ENCODE measurements at places on chromosomes 1 and 21.

GRCh38 chr1:228136901-228137300 lies 3.2 kb upstream of the GUK1 start:
- DNase-seq = peak; percentile 28

- DNase-seq = peak; percentile 38
Observed at GRCh38 chr1:30982937-30983336, 74.4 kb upstream of the SDC3 start.

- DNase-seq = peak; percentile 87
Observed at GRCh38 chr1:100631015-100631551, 88.5 kb upstream of the VCAM1 start.

GRCh38 chr1:109383854-109384253 lies 13.9 kb downstream of the SORT1 start:
- DNase-seq = no peak

DNA sequence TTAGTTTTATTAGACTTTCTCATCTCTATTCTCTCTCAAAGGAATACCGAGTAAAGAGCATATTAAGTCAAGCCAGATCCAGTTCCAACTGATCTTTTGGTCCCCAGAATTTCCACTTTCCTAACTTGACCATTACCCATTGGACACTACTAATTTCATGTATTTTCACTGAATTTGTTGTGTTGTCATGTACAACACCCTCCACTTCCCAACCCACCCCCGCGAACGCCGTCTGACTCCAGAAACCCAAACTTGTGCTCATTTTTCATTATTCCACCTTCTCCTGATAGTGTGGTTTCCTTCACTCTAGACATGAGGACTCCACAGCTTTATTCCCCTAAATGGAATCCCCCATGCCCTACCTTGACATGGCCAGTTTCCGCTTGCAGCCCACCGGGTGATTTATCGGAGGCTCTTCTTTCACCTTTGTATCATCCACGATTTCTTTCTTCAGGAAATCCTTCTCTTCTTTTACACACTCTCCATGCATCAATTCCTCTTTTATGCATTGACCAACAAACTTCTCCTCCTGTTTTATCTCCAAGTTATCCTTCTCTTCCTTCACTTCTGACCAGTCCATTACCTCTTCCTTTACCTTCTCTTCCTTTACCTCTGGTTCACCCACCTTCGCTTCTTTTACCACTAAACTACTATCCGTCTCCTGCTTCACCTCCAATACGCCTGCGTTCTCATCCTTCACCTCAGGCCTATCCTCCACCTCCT lies 805 bp downstream of the ZNHIT6 start:
- DNase-seq = no peak

GRCh38 chr1:44631333-44631646 lies 43.0 kb downstream of the TMEM53 start:
- DNase-seq = no peak

GRCh38 chr1:98104289-98104688 lies 183.5 kb upstream of the DPYD start:
- DNase-seq = no peak

- DNase-seq = no peak
Observed at GRCh38 chr1:235838021-235838420, 28.7 kb downstream of the LYST start.

- DNase-seq = no peak
Observed at GRCh38 chr1:12209495-12209832, 20.4 kb upstream of the VPS13D start.

DNA sequence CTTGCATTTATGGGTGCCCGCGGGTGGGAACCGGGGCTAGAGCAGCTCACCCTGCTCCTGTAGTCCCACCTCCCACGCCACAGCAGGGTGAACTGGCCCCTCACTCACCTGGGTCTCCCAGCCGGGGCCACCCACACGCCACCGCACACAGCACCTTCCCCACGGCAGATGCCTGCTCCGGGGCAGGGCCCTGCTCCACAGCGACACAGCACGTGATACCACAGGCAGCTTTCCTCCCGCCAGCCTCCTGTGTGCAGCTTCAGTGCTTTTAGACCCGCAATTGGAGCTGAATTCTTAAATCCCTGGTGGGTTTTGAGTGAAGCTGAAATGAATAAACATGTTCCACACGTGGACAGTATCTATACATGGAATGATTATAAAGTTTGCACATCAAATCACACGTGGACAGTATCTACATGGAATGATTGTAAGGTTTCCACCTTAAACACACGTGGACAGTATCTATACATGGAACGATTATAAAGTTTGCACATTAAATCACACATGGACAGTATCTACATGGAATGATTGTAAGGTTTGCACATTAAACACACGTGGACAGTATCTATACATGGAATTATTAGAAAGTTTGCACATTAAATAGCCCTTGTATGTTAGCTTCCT lies 93.1 kb upstream of the COL6A1 start:
- DNase-seq = no peak

DNA sequence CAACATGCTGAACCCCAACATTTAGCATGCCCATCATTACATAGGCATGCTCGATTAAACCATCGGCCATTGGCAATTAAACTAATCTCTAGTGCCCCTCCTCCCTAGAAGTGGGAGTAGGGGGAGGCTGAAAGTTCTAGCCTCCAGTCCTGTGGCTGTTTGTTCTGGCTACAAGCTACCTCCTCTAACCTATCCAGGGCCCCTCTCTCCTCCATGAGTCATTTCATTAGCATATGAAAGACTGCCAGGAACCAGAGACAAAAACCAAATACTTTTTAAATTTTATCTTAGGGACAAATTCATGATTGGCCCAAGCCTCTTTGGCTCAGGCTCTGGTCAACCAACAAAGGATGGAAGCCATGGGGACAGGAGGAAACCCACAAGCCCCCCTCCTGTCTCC lies 231.1 kb downstream of the CACNA1E start:
- no peak for DNase-seq

DNA sequence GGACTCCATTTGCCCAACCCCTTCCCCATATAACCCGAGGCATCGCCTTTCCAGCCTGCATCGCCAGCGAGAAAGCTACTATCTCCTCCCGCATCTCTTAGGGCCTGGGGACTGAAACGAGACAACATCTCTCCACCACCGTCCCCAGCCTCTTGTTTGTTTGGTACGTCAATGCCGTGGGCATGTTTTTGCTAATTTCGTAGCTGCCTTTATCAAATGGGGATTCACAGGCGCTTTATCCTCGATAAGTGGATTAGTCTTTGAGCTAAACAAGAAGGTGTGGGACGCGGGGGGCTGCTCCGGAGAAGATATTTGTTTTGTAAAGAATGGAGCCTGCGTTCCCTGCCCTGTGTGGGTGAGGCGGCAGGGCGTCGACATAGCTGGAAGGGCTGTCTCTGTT lies 91.6 kb downstream of the PAX7 start:
- no peak for DNase-seq

- DNase-seq = no peak
Observed at GRCh38 chr1:91689641-91690481, 189.2 kb downstream of the CDC7 start.

DNA sequence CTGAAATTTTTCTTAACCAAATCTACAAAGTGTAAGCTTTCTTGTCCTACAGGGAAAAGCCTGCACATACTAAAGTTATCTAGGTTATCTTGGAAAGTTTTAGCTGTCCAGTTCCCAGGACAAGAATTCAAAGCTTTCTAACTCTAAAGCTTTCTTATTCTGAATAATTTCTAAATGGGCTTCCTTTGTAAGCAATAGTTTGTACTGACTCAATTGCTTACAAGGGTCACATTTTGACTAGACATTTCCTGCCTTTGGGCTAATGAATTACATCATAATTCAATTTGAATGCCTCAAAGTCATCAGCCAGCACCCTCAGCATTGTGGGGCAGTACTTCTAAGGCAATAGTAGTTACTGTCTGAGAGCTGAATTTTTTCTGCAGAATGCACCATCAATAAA lies 223.0 kb downstream of the LTN1 start:
- DNase-seq = no peak

DNA sequence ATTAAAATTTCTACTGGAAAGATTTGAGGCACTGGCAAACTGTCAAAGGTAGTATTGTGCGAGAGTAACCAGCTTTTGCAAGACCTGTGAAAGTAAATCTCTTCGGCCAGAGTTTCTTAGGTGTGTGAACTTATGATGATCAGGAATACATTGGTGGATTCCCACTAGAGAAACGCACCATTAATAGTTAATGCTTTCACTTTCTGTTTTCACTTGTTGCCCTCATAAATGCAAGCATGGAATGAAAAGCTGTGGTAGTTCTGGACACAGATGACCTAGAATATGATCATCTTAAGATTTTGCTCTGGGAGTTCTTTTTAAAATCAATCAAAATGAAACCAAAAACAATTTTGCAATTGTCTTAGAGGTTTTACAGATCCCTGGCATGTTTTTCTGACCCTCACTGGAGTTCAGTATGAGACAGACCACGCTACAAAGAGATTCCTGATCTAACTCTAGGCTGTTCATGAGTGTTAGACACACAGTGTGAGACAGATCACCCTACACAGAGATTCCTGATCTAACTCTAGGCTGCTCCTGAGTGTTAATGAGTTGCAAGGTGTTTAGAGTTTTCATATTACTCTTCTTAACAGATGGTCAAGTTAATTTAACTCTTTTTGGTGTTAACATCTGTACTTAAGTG lies 98.8 kb downstream of the SDCCAG8 start:
- peak; percentile 49 for DNase-seq

DNA sequence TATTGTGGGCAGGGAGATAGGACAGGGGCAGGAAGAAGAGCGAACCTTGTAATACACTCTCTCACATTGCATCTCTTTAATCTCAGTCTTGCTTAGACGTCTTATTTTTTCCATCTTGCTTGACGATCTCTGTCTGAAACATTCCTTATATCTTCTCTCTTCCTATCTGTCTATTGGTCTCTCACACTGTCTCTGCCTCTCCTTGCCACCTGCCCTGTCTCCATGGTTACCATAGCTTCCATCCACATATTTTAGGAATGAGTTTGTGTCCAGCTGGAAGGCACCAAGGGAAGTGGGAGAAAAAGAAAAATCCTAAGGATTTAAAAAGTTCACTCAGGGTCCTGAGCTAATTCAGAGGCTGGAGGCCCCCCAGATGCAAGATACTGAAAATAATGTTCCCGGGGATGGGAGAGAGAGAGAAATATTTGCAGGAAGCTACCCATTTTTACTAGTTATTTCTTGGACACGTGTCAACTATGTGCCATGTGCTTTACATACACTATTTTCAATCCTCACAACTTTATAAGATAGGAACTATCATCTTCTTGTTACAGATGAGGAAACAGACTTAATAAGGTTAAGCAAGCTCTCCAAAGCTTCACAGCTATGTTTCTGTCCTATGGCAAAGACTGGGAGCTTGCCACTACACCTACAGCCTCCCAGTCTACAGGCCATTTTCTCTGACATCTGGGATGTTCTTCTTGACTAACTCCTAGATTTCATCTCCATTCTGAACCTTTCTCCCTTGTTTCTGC lies 933 bp downstream of the ANKRD34A start:
- DNase-seq = no peak

DNA sequence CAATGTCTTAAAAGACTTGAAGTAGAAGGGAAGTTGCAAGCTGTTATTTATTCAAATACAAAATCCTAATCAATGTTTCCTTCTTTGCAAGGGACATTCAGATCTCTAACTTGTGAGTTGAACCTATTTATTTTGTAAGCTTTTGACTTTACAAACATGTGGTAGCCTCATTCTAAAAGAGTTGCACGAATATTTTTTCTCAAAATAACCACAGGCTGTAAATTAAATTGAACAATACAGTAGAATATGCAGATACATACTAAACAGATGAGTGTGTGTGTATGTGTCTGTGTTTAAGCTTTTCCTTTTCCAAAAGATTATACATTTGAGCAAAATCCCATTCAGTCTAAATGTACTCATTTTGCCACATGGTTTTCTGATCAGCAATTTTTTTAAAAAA lies 4.8 kb upstream of the DYNLT5 start:
- DNase-seq = no peak

GRCh38 chr1:52111492-52111891 lies 30.4 kb upstream of the ZFYVE9 start:
- DNase-seq = peak; percentile 35

GRCh38 chr1:94425821-94426484 lies 7.8 kb downstream of the ABCD3 start:
- DNase-seq = peak; percentile 22

DNA sequence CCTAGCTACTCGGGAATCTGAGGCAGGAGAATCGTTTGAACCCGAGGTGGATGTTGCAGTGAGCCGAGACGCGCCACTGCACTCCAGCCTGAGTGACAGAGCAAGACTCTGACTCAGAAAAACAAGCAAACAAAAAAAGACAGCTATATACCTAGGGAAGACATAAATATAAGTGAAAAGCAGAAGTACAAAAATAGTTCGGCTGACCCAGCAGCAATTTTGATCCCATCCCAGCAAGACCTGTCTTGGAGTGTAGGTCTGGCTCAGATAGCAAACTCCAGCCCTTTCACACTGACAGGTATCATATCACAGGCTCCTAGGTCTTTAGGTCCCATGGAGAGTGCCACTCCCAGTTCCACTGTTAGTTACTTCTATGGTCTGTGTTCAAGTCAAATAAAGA lies 14.6 kb downstream of the MTX1 start:
- DNase-seq = no peak

GRCh38 chr1:203340112-203340790 lies 10.7 kb downstream of the FMOD start:
- peak; percentile 89 for DNase-seq

GRCh38 chr1:241701483-241702295 lies 49.6 kb downstream of the WDR64 start:
- no peak for DNase-seq

DNA sequence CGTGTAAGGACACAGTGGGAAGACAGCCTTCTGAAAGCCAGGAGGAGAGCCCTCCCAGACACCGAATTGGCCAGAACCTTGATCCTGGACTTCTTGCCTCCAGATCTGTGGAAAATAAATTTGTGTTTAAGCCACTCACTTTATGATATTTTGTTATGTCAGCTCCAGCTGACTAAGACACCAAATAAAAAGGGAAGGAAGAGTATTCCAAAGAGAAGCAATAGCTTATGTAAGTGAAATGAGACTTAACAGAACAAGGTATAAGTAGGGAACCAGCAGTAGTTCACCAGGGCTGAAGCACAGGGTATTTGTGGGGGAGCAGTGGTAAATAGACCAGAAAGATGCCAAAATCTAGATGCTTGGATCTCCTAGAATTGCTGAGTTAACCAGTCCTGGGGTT lies 94.2 kb upstream of the WLS start:
- no peak for DNase-seq

DNA sequence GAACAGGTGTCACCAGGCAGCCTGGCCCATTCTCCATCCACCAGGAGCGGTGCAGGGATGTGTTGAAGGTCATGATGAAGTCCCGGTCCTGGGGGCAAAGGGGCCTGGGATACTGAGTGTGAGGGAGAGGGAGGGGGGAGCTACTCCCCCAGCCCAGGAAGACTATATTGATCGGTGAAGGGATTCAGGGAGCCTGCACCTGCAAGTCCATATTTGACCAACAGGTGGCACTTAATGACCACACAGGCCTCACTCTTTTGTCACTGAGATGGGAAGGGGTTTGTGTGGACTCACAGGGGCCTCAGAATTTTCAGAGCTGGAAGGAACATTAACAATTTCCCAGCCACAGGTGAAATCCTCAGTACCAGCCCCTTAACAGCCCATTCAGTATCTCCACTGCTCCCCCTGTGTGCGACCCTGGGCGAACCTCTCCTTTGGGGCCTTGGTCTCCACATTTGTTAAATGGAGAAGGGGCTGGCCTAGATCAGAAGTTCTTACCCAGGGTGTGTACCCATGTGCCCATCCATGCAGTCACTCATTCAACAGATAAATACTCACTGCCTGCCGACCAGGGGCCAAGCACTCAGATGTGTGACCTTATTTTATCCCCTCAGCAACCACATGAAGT lies 55.6 kb downstream of the NKAIN1 start:
- peak; percentile 63 for DNase-seq

- peak; percentile 84 for DNase-seq
Observed at GRCh38 chr21:39094847-39095579, 88.2 kb downstream of the PSMG1 start.

Measured in hematopoietic multipotent progenitor cell treated with erythropoietin and hydrocortisone succinate and interleukin-3 and kit ligand, for 4 days (in vitro differentiated cells).